ENCODE measurements at places on chromosomes 4 and X. TPM values are rescaled to one million over a fixed set of nuclear protein-coding genes. Genes with fewer than 3 reads are reported as not detected.
A peak's percentile ranks its signal among the peaks of the same experiment; 100 is the strongest.

DNA sequence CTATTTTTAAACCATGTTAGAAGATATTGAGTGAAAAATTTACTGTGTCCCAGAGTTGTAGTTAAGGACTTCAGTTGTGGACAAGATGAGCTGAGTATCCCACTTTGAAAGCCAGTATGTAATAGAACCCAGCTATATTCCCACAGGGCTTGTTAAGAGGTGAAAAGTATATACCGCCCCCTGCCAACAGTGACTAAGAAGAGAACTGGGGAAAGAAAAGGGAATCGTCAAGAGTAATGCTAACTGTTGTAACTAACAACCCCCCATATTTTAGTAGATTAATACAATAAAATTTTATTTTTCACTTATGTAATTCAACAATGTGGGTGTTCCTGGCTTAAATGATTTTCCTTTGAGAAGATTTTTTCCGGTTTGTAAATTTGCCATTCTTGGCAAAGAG lies 250.4 kb upstream of the GIMD1 start:
- H3K36me3 ChIP-seq: no peaks in the 10 kb centered on the region
- no peak overlapping the region for H3K4me3 ChIP-seq
- no peaks in the 10 kb centered on the region for H3K4me1 ChIP-seq
- H3K27me3 ChIP-seq: no peaks in the 10 kb centered on the region
- H3K27ac ChIP-seq: no peak overlapping the region
- DNase-seq: no peak

GRCh38 chrX:66015152-66015831 lies 24.6 kb downstream of the VSIG4 start:
- peak; percentile 15 for DNase-seq
- peaks cover 15% of the 10 kb centered on the region for H3K36me3 ChIP-seq
- H3K27me3 ChIP-seq: no peaks in the 10 kb centered on the region
- H3K4me3 ChIP-seq: peak overlapping the region; percentile 65
- H3K27ac ChIP-seq: peak overlapping the region; percentile 87

- H3K27ac ChIP-seq: no peak overlapping the region
- peaks cover 17% of the 10 kb centered on the region for H3K4me1 ChIP-seq
- H3K4me3 ChIP-seq: no peak overlapping the region
- DNase-seq: peak; percentile 11
- H3K36me3 ChIP-seq: peaks cover 2% of the 10 kb centered on the region
- no peaks in the 10 kb centered on the region for H3K27me3 ChIP-seq
Measured at GRCh38 chrX:149286940-149287349, 218.2 kb downstream of the IDS start.

- no peak within 1 kb of the TSS for H3K4me3 ChIP-seq
- no peaks in the 10 kb centered on the region for H3K36me3 ChIP-seq
- H3K4me1 ChIP-seq: no peaks in the 10 kb centered on the region
- H3K27ac ChIP-seq: no peak within 1 kb of the TSS
- H3K27me3 ChIP-seq: peaks cover 24% of the 10 kb centered on the region
- no peak for DNase-seq
Measured at GRCh38 chrX:37349221-37350033, at the start of gene PRRG1. Gene PRRG1, plus strand, starts transcription at chrX:37349364. Its CDS starts 56,886 bp downstream, at chrX:37406250.

DNA sequence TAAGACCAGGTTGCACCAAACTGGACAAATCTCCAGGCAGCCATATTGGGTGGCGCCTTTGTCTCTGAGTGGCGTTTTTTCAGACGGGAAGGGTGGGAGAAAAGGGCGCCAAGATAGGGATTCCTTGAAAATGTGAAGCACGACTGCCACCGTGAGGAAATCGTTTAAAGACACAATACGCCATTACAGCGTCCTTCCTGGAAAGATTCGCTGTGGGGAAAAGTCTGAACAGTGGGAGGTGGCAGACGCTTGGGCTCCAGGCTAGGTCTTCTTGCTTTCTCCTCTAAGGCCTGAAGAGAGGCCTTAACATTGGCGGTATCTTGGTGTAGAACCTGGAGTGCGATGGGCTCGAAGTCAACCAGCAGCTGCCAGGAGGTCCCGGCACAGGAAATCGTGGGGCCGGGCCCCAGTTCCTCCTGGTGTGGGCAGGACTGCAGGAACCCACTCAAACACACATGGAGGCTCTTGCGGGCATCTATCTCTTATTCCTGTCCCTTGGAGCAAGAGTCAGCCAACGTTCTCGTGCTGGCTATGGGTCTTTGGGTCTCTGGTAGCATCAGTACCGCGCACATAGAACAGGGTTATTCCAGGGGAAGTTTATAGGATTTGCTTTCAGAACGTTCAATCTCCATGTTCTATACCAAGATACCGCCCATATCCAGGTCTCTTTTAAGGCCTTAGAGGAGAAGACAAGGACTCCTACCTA lies 208.8 kb downstream of the OR13H1 start:
- H3K36me3 ChIP-seq: peaks cover 9% of the 10 kb centered on the region
- H3K4me3 ChIP-seq: no peak overlapping the region
- DNase-seq: no peak
- H3K27ac ChIP-seq: no peak overlapping the region

Gene TCP11X2
- total RNA-seq: not detected

DNA sequence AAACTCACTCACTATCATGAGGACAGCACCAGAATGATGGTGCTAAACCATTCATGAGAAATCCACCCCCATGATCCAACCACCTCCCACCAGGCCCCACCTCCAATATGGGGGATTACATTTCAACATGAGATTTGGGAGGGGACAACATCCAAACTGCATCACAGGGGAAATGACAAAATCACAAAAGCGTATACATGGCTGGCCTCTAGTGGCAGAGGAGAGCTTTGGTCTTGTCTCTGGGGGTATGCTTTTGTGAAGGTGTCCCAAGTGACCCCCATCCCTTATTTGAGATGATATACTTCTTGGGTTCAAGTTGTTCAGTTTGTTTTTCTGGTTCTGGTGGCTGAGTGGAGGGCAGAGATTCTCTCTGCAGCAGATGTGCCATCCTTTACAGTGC lies 8.5 kb upstream of the SETD7 start:
- H3K4me3 ChIP-seq: no peak overlapping the region
- peaks cover 9% of the 10 kb centered on the region for H3K4me1 ChIP-seq
- H3K27me3 ChIP-seq: peaks cover 3% of the 10 kb centered on the region
- no peak for DNase-seq

DNA sequence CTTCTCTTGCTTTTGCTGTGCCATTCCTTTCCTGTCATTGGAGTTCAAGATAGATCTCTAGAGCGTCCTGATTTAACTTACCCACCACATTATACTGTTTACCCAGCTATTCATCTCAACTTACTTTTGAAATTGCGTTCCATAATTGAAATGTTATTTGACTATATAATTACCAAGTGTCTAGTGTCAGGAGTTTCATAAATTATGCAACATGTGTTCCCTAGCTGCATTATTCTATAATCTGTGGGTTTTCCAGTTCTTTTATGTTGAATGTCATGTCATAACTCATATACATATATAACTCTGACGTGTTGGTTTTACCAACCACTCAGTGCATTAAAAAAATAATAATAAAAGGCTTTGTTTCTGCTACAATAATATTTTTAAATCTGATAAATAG lies 285.9 kb upstream of the ARSJ start:
- no peaks in the 10 kb centered on the region for H3K4me1 ChIP-seq
- H3K36me3 ChIP-seq: no peaks in the 10 kb centered on the region
- DNase-seq: no peak
- H3K4me3 ChIP-seq: no peak overlapping the region

DNA sequence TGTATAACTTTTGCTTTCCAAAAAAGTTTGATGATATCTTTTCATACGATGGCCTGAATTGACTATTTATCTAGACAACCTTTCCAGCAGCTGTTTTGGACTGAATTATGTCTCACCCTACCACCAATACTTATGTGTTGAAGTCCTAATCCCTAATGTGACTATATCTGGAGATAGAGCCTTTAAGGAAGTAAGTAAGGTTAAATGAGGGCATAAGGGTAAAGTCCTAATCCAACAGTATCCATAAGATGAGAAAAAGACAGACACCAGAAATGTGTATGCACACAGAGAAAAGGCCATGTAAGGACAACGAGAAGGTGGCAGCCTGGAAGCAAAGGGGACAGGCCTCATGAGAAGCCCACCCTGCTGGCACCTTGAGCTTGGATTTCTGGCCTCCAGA lies 86.6 kb upstream of the PPARGC1A start:
- H3K36me3 ChIP-seq: no peaks in the 10 kb centered on the region
- DNase-seq: no peak
- no peaks in the 10 kb centered on the region for H3K4me1 ChIP-seq
- H3K4me3 ChIP-seq: no peak overlapping the region
- H3K27me3 ChIP-seq: no peaks in the 10 kb centered on the region
- H3K27ac ChIP-seq: no peak overlapping the region

- no peaks in the 10 kb centered on the region for H3K4me1 ChIP-seq
- no peak overlapping the region for H3K27ac ChIP-seq
- H3K27me3 ChIP-seq: no peaks in the 10 kb centered on the region
- H3K36me3 ChIP-seq: no peaks in the 10 kb centered on the region
- no peak overlapping the region for H3K4me3 ChIP-seq
Measured at GRCh38 chr4:7591409-7592053, 156.8 kb upstream of the PSAPL1 start.

DNA sequence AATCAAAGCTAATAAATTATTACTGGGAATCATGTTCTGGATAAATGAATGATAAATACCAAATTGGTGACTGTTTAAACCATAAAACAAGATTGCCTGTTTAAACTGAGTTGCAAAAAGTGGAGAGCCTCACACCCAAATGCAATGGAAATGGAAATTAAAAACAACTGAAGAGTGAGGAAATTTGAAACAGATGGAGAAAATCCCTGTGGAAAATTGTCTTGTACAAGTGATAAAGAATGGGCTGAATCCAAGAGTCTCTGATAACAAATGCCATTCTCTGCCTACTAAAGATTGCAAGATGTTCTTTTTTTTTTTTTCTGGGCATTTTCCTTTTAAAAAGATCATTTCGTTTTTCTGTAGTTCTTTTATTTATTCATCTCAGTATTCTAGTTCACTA lies 426.3 kb downstream of the NLGN4X start:
- H3K27me3 ChIP-seq: no peaks in the 10 kb centered on the region
- H3K4me3 ChIP-seq: no peak overlapping the region
- no peak overlapping the region for H3K27ac ChIP-seq
- no peaks in the 10 kb centered on the region for H3K36me3 ChIP-seq
- no peaks in the 10 kb centered on the region for H3K4me1 ChIP-seq
- DNase-seq: no peak

Gene DSPP
- total RNA-seq: not detected

- H3K27me3 ChIP-seq: no peaks in the 10 kb centered on the region
- H3K27ac ChIP-seq: no peak overlapping the region
- no peak overlapping the region for H3K4me3 ChIP-seq
- H3K4me1 ChIP-seq: no peaks in the 10 kb centered on the region
Measured at GRCh38 chrX:38941675-38942074, 140.4 kb downstream of the MID1IP1 start.

Measured in activated T-helper 1 cell treated with anti-CD3 and anti-CD28 coated beads, Interleukin-12 subunit alpha, Interleukin-12 subunit beta, Interleukin-2, Interleukin-4 antibody, amounts not matched to agents 30 ng/mL and 10 ng/mL and 1 ng/mL, durations not matched to agents 14 hours and 24 hours and 36 hours (primary cell).